GM12865 (cell line): ENCODE measurements at places on chromosomes 2 and 18.

DNA sequence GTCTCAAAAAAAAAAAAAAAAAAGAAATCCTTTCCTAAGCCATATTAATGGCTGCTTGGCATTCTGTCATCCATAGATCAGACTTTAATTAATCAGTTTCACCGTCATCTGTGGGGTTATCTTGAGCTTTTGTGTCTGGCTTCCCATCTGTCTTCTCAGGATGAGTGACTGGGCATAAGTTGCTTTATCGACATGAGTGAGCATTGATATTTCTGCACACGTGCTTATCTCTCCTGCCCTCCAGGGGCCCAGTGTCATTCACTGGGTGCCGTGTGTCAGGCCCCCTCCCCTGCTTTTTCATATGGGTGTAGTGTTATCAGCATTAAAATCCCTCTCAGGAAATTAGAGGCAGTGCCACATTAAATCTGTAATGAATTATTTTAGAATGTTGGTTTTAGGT lies 65.6 kb downstream of the SH3BP4 start:
- no peak for DNase-seq

DNA sequence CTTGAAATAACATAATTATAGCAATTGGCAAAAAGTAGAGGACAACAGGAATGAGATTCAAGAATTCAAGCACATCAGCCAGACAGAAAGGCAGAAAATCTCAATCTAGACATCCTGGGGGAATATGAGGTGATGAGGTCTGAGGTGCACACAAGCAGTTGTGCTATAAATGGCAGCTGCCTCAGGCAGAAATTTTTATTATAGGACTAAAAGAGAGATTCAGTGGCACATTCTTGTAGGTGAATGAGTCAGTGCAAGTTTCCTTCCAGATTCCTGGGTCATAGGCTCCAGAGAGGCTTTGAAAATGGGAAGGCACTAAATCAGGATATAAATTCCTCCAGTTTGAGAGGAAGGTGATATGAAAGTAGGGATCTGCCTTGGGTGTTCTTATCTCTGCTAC lies 127.2 kb upstream of the THSD7B start:
- DNase-seq: no peak

GRCh38 chr2:140873915-140874531 lies 1256.8 kb downstream of the LRP1B start:
- no peak for DNase-seq

GRCh38 chr2:71906357-71906973 lies 241.2 kb downstream of the CYP26B1 start:
- no peak for DNase-seq

GRCh38 chr18:74456349-74457042 lies 612 bp downstream of the DIPK1C start:
- DNase-seq: no peak

GRCh38 chr18:37564711-37565100 lies 892 bp downstream of the CELF4 start:
- DNase-seq: no peak

- DNase-seq: no peak
Observed at GRCh38 chr2:96427917-96428316, 77.2 kb downstream of the NEURL3 start.

DNA sequence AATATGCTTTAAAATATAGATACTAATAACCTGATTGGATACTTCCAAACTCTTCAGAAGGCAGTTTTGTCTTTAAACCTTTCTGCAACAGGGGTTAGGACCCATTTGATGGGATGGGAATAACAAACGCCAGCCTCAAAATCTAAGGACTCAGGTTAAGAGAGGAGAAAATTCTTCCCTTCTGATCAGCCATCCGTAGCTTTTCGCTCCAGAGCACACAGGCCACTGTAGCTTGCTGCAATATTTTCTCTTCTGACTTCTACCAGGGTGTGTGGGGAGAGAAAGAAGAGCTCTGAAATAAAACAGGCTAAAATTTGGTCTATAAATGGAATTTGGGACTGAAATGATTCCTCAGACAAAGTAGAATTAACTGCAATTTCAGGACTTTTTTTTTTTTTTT lies 95.1 kb downstream of the ALPK2 start:
- no peak for DNase-seq

GRCh38 chr2:6679471-6679870 lies 186.2 kb downstream of the CMPK2 start:
- DNase-seq: no peak

- peak; percentile 15 for DNase-seq
Observed at GRCh38 chr2:186399082-186399644, 86.9 kb upstream of the ZC3H15 start.

- no peak for DNase-seq
Observed at GRCh38 chr2:175737722-175738361, 264.2 kb downstream of the LNPK start.

DNA sequence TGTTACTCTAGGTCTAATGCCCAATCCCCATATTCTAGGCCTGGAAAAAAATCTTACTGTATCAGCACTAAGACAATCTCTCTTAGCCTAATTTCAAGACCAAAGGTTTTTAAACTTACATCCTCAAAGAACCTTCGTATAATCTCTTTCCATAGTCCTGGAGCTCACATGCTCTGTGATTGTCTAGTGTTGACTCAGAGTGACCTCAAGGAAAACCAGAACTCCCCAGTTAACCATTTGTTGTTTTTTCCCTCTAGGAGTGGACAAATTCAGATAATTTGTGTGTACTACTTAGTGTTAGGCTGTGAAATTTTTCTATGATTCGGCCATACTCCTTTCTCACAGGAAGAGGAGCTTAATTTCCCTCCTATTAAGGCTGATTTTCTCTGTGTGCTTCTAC lies 536.1 kb downstream of the SLC4A3 start:
- no peak for DNase-seq

- no peak for DNase-seq
Observed at GRCh38 chr18:77043541-77044280, 88.9 kb downstream of the MBP start.

GRCh38 chr2:40584432-40584831 lies 132.5 kb upstream of the SLC8A1 start:
- no peak for DNase-seq
